Stimulated activated effector memory CD8-positive, alpha-beta T cell treated with anti-CD3 and anti-CD28 coated beads, Interleukin-12 subunit alpha, Interleukin-12 subunit beta, amount 100 ng/mL, for 72 hours (primary cell): ENCODE measurements at places on chromosomes 2 and 18.

GRCh38 chr18:24187049-24187448 is 48.2 kb downstream of the CABYR start:
- DNase-seq, result no peak

DNA sequence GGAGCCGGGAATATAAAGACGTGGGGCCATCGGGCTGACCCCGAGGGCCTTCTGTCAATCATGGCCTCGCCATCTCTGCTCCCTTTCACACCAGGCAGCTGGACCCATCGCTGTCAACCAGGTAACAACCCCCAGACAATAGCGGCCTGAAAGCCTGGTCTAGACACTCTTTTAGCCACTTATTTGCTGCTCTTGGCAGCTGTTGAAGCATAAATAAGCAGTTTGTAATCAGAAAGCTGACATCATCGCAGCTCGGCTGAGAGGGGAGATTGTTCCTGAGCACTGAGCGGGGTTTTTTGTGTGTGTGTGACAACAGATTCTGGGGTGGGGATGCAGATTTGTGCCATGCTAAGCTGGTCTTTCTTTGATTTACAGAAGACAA is 423.6 kb upstream of the POU3F3 start:
- DNase-seq, result no peak

DNA sequence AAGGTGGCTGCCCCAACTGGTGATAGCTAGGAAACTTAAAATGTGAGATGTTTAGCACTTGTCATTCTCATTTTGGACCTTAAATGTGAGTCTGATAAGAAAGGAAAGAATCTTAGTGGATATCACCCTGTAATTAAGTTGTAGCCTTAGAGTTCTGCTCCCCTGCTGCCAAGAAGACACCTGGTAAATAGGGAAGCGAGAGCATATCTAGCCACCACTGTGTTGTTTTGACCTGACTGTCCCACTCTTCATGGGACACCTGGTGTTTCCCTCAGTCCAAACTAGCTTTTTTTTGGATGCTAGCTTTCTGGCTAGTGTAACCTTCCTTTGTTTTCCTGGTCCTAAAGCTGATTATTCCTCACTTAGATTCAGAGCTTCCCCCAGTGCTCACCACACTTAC is 357.6 kb downstream of the RAD51AP2 start:
- DNase-seq, result no peak

DNA sequence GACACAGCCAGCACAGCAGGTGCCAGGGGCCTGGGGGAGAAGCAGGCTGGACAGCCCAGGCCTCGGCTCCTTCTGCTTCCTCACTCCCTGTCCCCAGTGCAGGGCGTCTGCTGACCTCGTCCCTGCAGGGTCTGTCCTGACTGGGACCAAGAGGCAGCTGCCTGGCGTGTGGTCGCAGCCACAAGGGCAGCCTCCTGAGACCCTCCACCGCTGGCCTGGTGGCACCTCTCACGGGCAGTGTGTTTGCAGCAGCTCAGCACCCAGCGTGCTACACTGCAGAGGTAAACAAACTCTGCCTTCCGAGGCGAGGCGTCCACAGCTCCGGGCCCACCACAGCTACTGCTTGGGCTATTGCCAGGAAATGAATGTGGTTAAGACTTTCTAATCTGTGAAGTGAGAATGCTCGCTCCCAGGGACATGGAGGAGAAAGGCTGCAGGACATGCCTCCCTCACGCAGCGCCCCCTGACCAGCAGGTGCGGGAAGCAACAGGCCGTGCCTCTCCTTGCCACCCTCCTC is 46.1 kb upstream of the HPCAL1 start:
- DNase-seq, result no peak

GRCh38 chr18:3069671-3070433 is 56.9 kb upstream of the LPIN2 start:
- no peak for DNase-seq
